ENCODE measurements at places on chromosomes 16 and 17.

GRCh38 chr17:72719578-72720493 lies 372.7 kb downstream of the SLC39A11 start:
- DNase-seq = no peak

DNA sequence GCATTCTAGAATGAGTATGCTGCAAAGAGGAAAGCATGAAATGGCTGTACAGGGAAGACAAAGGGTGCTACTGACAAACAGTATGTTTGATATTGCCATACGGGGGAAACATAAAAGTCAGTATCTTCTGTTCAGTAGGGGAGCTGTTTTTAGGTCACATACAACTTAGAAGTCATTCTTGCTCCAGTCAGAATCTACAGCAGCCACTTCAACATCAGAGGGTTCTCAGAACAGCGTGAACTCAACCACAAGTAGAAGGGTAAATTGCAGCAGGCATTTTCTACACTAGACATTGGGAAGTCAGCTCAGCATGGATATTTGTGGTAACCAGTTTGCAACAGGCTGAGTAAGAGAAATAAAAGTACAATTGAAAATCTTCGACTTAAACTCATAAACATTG lies 1241.8 kb upstream of the GOT2 start:
- DNase-seq = no peak

DNA sequence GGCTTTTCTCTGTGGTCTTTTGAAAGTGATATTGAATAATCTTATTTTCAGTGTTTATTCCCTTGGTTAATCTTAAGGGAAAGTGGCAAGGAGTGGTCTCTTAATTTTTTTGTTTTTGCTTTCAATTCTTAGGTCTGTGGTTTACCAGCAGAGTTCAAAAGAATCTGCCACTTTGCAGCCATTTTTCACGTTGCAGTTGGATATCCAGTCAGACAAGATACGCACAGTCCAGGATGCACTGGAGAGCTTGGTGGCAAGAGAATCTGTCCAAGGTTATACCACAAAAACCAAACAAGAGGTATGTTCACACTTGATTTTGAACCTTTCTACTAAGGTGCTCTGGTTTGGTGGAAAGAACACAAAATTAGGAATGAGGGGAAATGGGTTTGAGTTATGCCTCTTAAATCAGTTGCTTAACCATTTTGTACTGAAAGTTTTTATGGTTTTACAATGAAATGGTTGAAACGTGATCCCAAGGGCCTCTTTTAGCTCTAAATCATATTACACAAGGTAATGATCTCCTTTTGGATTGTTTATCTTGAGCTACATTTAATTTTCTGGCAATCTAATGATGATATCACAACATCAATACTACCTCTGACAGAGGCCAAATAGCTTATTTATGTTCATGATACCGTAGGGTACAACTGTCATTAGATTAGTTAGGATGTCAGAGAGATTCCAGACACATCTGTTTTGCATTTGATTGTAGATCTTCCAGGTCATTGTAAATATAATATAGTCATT lies 51.6 kb upstream of the CRISPLD2 start:
- no peak for DNase-seq

GRCh38 chr17:61155590-61156237 lies 243.9 kb upstream of the TBX2 start:
- no peak for DNase-seq

- no peak for DNase-seq
Observed at GRCh38 chr17:68843522-68843921, 111.7 kb downstream of the ABCA8 start.

DNA sequence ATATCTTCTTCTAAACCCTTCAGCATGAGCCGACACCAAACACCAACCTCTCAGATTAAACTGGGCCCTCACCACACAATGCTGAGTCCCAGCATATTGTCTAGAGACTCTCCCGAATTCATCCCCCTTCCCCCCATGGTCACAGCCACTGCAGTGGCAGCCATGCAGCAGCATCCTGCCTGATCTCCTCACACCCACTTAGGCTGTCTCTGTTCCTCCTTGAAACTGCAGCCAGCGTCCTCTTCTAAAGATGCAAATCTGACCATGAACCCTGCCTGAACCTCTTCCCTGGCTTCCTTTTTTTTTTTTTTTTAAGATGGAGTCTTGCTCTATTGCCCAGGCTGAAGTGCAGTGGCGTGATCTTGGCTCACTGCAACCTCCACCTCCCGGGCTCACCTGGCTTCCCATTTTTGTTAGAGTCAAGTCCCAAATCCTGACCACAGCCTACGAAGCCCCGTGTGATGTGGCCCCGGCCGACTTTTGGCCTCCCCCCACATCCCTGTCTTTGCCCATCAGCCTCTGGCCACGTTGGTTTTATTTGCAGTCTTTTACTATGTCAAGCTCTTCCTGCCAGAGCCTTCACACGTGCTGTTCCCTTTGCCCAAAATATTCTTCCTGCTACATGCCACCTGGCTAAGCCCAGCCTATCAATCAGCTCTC lies 2.8 kb downstream of the FA2H start:
- peak; percentile 67 for DNase-seq

DNA sequence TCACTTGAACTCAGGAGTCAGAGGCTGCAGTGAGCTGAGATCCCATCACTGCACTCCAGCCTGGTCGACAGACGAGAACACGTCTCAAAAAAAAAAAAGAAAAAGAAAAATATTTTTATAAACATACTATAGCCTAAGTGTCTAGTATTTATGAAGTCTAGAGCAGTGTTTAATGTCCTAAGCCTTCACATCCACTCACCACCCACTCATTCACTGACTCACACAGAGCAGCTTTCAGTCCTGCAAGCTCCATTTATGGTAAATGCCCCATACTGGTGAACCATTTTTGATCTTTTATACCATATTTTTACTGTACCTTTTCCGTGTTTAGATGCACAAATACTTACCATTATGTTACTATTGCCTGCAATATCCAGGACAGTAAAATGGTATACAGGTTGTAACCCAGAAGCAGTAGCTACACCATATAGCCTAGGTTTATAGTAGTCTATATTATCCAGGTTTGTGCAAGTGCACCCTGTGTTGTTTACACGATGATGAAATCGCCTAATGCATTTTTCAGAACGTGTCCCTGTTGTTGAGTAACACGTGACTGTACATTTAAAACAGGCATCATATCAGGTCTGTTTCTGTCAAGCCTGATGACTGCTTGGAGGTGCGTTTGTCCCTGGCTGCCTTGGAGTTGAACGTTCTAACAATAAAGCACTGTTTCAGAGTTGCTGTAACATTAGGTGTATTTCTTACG lies 10.1 kb downstream of the NUDT7 start:
- DNase-seq = no peak

GRCh38 chr17:45086865-45087503 lies 25.9 kb downstream of the NMT1 start:
- no peak for DNase-seq

GRCh38 chr17:28018439-28019070 lies 23.9 kb upstream of the NLK start:
- no peak for DNase-seq

- DNase-seq = no peak
Observed at GRCh38 chr17:45038728-45039634, 12.5 kb downstream of the DCAKD start.

DNA sequence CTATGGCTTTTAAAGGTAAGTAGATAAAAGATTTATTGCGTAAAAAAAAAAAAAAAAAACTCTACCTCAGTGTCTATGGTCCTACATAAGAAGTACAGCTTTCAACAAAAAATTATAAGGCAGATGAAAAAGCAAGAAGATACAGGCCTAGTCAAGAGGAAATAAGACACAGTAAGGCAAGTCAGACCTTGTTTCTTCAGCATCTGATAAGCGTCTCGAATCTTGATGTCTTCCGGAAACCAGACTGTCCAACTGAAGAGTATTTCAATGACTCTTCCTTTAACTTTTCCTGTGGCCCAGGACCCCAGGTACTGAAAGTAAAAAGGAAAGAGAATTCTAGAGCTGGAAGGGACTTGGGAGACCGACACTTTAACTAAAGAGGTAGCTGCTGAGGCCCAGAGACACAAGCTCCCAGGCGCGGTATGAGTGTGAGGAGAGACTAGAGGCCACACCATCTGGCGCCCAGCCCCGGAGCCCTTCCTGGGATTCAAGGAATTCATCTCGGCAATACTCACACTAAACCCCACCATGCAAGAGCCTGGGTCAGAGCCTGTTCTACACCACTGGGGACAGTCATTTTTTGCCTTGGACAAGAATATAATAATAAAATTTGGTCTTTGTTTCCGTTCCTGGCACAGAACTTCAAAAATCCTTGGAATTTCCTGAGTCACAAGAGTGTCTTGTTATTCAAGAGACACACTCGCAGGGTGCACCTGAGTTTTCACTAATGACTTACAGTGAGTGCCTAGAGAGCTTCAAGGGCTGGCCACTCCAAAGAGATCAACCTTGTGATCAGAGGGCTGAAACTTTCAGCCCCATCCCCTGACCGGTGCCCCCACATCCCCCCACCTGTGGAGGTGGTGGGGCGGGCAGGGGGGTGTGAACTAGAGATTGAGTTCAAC lies 18.6 kb downstream of the GGA2 start:
- DNase-seq = no peak

DNA sequence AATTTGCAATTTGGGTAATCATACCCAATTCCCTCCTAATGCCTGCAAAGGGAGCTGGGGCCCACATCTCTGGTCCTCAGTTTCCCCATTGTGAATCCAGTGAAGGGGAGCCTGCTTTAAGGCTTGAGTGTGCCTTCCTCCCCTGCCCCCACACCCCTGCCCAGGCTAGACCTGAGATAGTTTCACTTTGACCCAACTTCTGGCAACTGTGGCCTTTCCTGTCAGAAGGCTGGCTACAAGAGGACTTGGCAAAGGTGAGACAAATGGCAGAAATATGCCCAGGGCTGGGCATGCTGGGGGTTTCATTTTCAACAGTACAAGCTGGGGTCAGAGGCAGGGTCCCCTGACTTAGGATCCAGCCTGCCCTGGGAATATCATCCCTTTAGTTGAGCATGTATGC lies 10.0 kb downstream of the SOCS1 start:
- DNase-seq = no peak

- no peak for DNase-seq
Observed at GRCh38 chr17:41428591-41429291, 4.4 kb upstream of the KRT37 start.

DNA sequence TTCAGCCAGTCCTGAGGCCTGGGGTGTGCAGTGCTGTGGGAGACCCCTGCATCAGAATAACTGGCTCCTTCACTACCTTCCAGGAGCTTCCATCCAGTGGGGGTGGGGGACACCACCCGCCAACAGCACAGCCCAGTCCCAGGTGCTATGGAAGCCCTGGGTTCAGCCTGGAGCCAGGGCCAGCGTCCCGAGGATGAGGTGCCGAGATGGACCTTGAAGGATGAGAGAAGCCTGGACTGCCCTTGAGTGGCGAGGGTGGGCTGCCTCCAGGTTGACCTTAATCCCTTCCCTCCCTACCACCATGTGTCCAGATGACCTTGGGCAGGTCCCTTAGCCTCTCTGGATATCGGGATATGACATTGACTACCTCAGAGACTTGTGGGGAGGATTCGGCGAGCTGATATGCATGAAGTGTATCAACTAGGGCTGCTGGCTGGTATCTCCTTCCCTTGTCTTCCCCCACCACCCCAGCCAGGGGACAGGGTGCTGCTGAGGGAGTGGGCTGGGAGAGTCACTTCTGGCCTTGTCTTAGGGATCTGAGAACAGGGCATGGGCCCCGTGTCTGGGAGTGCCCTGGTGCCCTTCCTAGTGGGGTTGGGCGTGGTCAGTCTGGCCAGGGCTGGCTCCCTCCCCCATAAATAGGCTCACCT lies 14.2 kb upstream of the LASP1NB start:
- DNase-seq = no peak

DNA sequence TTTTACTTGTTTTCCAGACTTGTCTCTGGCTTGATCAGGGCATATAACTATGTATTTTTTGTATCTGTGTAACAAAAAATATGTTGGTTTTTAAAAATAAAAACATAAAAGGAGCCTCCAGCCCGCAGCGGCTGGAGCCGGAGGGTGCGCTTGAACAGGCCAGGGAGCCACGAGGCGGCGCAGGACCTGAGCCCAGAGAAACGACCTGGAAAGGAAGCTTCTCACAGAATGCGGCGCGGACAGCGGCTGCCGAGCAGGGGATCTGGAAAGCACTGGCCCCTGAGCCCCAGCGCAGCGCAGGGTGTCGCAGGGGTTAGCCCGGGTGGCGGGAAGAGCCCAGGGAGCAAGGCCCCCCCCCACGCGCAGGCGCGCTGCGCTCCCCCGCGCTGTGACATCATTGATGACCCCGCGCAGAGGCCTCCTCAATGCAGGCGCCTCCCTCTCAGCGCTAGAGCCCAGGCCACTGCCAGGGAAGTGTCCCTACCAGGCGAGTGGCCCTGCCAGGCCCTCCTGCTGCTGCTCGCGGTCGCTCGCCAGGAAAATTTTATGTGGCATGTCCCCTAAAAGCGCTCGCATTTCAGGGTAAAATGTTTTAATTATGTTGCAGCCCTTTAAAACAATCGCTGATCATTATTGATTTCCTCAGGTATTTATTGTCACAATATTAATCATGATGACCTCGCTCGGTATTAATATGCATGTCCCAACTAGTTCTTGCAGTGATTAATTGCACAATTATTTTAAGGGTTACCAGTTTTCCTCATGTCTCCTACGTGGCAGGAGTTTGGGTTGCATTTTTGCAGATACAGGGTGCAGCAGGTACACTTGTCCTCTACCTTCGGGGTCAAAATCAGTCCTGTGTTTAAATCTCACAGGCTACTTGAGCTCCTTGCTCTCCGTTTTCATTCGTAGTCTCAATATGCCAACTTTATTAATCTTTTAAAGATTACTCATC lies 134.2 kb downstream of the USP22 start:
- peak; percentile 74 for DNase-seq

GRCh38 chr16:86133377-86133776 lies 234.4 kb downstream of the IRF8 start:
- DNase-seq = no peak

DNA sequence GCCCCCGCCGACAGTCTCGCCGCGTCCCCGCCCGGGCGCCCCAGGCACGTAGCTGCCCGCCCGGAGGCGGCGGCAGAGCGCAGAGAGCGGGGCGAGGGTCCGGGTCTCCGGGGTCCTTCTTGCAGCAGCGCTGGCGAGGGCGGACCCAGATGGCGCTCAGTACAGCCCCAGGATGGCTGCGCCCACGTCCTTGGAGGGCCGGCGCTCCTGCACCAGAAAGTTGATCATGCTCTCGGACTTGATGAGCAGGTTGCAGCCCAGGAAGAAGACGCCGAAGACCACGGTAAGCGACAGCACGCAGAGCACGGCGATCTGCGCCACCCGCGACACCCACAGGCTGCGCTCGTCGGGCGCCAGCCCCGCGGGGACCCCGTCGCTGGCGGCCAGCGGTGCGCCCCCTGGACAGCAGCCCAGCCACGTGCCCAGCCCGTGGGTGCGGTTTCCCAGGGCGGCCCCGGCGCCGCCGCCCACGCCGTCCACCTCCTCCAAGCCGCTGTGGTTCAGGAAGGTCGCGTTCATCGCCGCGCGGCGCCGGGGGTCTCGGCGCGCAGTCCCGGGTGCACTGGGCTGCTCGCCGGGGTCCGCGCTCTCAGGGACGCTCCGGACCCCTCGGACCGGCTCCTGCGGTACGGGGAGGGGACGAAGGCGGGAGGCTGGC lies 435 bp downstream of the RPRML start:
- DNase-seq = no peak

Data from GM19239 (cell line).